Foreskin fibroblast (primary cell): ENCODE measurements at places on chromosomes 13 and 19.
A peak's percentile ranks its signal among the peaks of the same experiment; 100 is the strongest.

DNA sequence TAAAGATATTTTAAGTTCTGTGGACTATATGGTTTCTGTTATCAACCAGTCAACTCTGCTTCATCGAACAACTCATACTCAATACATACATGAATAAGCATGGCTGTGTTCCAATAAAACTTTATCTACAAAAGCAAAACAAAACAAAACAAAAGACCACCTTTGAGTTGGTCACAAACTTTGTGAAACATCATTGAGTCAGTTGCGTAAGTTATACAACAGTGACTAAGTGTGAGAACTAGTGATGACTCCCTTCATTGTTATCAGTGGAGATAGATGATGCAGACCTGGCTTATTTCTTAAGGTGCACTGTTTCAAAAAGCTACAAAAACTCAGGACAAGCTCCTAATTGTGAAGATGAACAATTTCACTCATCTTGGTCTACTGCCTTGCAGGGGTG is 14.5 kb upstream of the KLK4 start:
- peak; percentile 27 for DNase-seq

- DNase-seq: no peak
These were observed 1.2 kb downstream of the USPL1 start for GRCh38 chr13:30618930-30619279.

DNA sequence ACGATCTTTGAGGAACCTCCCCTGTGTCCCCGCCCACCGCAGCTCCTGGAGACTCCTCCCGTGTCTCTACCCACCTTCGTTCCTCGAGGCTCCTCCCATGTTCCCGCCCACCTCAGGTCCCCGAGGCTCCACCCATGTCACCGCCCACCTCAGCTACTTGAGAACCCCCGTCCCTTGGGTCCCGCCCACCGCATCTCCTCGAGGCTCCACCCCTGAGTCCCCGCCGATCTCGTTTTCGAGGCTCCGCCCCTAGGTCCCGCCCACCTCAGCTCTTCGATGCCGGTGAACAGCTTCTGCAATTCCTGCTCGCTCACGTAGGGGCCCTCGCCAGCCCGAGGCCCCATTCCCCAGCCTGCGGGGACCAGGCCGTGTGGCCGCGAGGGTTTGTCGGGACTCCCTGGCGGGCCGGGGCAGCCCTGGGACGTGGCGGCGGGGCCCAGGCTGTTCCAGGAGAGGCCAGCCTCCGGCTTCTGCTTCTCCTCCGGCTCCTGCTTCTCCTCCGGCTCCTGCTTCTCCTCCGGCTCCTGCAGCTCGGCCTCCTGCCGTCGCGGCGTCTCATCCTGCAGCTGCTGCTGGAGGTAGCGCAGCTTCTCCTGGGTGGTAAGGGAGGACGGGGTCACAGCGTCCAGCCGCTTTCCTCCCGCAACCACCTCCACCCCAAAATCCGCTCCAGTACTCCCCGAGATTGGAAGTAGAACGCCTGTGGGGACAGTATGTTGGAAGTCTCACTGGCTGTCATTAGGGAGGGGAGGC is 16.7 kb downstream of the TSKS start:
- no peak for DNase-seq

GRCh38 chr19:30810726-30811125 is 438.5 kb downstream of the ZNF536 start:
- no peak for DNase-seq

- DNase-seq: no peak
These were observed 27.3 kb upstream of the ZNF254 start for GRCh38 chr19:24059563-24060295.

DNA sequence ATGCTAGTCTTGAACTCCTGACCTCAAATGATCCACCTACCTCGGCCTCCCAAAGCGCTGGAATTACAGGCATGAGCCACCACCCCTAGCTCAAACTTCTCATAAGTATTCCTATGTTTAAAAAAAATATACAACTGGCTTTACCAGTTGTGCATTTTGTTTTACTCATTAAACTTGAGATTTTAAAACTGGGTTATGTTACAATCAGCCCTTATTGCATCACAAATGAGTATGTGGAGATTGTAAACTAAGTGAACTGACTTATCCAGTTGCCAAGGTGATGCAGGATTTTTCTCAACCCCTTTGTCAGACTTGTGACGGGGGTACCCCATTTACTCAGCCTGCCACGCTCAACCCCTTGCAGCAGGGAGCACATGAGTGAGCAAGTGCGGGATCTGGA is 14.4 kb upstream of the GTF2F2 start:
- DNase-seq: peak; percentile 53

DNA sequence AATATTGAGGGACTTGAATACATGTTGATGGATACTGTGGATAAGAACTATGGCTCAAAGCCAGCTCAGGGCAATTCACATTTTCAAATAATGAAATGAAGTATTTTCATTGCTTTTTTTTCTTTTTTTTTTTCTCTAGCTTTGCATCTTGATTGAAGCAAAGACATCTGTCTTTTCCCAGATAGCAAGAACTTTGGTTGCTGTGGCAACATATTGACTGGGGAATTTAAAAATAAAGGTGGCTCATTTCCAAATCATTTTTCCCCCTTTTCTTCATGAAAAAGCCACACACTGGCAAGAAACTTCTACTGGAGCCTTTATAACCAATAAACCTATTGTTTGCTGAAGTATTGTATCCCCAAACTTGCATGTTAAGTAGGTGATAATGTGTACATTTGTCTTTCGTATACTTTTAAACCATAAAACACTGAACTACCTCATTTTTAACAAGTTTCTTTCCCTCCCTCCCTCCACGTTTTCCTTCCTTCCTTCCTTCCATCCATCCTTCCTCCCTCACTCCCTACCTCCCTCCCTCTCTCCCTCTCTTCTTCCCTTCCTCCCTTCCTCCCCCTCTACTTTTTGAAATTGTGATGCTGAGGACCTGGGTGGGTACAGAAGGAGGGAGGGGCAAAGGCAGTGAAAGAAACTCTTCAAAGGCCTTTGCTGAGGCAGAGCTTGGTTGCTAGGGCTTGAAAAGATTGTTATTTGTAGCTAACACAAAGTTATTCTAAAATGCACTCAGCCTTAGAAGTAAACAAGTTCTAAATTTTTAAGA is 343.5 kb upstream of the SPRY2 start:
- no peak for DNase-seq

GRCh38 chr13:111115965-111116521 is 933 bp downstream of the ARHGEF7 start:
- DNase-seq: peak; percentile 90

DNA sequence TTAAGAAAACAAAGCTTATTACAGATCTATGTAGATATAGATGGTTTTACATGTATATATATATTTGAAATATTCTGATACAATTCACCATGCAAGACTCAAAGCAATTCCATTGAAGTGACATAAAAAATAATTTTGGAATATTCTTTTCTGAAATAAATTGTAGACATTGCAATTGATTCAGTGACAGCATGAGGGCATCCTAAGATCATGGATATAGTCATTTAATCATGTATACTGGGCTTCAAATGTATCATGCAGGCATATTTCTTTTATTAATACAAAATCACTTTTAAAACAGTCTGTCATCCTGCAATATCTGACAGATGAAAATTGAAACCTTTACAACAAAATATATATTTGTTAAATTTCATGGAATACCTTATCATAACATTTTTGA is 286.7 kb upstream of the SLITRK6 start:
- DNase-seq: no peak

- peak; percentile 17 for DNase-seq
These were observed 53.1 kb downstream of the ZNF254 start for GRCh38 chr19:24140099-24140498.

DNA sequence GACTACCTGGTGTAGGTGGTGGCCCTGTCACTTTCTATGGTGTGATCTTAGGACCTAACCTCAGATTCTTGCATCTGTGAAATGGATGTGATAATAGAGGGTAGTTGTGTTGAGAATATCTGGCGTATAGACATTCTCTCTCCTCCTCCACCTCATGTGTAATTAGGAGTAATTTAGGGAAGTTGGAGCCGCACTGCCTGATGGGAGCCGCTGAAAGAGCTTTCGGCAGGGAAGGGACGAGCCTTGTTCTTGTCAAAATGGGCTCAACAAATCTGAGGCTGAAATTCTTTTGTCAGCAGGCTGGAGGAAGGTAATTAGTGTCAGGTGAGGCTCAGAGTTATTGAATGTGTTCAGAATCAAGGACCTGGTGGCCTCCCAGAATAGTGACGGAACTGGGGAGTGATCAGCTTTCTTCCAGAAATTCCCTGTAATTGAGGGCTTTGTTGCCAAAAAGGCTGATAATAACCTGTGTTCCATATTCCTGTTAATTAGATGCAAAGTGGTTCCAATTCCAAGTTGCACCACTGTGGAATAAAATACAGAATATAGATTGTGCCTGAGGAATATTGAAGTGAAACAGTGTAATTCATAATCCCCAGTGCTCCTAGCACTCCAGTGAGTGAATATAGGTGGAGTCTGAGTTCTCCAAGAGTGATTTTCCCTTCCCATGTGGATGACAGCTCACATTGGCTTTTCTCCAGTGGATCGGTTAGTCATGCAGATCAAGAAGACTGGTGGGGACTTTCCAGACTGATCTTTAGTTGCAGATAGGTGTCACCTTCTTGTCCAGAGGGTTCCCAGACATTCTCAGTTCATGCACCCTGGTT is 47.5 kb downstream of the SPATA13 start:
- peak; percentile 89 for DNase-seq
